Suprapubic skin (tissue), 4 donors: ENCODE measurements at places on chromosomes 6 and 20. TPM values are rescaled to one million over a fixed set of nuclear protein-coding genes. Genes with fewer than 3 reads are reported as not detected.

HNF4A gene
- total RNA-seq, result not detected

RAMACL gene
- total RNA-seq, result 3.6 TPM

GRCh38 chr20:62409931-62410745, 3.1 kb upstream of the CABLES2 start:
- DNase-seq, result no peak

DNA sequence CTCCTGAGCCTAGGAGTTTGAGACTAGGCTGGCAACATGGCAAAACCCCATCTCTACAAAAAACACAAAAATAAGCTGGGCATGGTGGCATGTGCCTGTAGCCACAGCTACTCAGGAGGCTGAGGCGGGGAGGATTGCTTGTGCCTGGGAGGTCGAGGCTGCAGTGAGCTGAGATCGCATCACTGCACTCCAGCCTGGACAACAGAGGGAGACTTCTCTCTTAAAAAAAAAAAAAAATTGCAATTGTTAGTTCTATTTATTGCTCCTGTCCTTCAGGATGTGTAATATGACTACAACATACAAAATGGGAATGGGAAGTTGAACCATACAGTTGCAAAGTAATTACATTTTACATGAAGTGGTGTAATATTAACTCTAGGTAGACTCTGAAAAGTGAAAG, 8.1 kb upstream of the AARS2 start:
- no peak for DNase-seq

- no peak for DNase-seq
These were observed 162.6 kb downstream of the FAM83B start for GRCh38 chr6:55009131-55009530.
